Ascending aorta (tissue), 2 donors: ENCODE measurements at places on chromosomes 6 and 20. TPM values are rescaled to one million over a fixed set of nuclear protein-coding genes. Genes with fewer than 3 reads are reported as not detected.
A peak's percentile ranks its signal among the peaks of the same experiment; 100 is the strongest.

The PRL gene
- not detected for total RNA-seq

DNA sequence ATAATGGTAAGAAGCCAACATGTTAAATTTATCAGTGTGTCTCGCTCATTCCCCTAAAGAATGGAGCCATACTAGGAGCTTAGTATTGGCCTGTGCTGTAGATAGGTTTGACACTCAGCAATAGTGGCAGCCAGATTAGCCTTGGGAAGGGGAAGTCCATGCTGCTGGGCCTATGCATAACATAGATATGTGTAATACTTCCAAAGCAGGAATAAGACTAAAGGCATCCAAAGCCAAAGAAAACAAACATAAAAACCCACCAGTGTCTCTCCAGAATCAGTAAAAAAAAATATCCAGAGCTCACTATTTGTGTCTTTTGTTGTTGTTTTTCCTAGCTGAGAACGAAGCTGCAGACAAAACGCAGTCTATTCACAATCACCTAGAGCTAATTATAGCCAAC lies 104.2 kb upstream of the STXBP5 start:
- no peak for DNase-seq

The SLC35F1 gene
- total RNA-seq, result not detected

The GOPC gene
- total RNA-seq, result 12.5 TPM

DNA sequence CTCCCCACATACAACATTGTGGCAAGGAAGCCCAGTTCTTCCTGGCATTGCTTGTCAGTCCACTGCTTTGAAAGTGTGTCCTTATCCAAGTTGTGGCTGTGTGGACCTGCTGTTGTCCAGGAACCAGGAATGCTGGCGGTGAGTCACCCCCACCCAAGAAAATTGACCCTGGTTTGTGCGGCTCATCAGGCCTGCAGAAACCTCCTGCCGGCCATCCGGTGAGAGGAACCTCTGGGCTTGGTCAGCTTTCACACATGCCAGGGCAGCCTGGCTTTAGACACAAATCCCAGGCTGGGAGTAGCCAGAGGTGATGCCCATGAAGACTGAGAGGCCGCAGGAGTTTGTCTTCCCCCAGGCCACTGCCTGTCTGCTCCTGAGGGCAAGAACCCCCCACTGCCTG lies 223.6 kb downstream of the TTLL2 start:
- no peak for DNase-seq

The DPPA5 gene
- not detected for total RNA-seq

DNA sequence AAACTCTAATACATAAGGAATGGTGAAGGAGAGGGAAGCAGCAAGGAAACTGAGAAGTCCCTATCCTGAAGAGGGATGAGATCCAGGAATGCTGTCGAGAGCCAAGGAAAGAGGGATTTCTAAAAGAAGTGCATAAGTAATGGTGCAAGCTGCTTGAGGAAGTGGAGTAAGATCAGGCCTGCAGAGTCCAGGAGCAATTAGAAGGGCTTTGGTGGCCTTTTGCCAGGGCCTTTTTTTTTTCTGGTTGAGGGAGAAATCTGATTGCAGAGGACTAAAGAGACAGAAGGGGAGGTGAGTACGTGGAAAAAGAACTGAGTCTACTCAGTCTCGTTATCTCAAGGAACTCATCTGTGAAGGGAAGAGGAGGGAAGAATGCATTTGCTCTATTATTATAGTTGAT lies 396.2 kb downstream of the UTRN start:
- DNase-seq, result no peak

GRCh38 chr6:44386364-44386928 lies 1.1 kb upstream of the CDC5L start:
- DNase-seq, result peak; percentile 83

DNA sequence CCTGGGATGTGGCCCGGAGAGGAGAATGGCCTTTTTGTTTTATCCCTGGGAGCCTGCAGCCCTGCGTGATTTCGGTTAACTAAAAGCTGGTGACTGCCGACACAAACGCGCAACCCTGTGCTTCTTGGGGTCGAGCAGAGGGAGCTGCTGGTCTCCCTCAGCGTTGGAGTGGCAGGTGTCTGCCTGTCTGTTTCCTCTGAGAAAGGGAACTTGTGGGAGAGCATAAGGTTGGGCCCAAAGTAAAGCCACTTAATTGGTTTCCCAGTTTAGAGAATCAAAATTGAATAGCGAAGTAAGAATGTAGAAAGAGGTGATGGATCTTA lies 500 bp downstream of the LTV1 start:
- DNase-seq, result no peak

The COL9A3 gene
- total RNA-seq, result 13.8 TPM

The SLC22A3 gene
- total RNA-seq, result 29.6 TPM

- DNase-seq, result no peak
Measured at GRCh38 chr20:32767418-32768198, 5.4 kb downstream of the DNMT3B start.

The ESR1 gene
- total RNA-seq, result 3.0 TPM

DNA sequence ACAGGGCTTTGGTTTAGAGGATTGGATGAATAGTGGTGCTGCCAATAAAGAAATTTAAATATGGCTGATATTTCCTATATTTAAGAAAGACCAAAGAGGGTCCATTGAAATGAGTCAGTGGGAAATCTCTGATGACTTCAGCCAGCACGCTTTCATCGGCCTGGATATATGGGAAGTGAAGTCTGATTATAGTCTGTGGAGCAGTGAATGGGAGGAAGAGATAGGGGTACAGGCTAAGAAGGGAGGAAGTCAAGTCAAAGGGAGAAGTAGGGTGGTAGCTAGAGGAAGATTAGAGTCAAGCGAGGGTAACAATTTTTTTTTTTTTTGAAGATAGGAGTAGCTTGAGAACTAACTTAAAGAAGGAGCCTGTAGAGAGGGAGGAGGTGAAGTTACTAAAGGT lies 22.7 kb downstream of the SLC16A10 start:
- DNase-seq, result no peak

DNA sequence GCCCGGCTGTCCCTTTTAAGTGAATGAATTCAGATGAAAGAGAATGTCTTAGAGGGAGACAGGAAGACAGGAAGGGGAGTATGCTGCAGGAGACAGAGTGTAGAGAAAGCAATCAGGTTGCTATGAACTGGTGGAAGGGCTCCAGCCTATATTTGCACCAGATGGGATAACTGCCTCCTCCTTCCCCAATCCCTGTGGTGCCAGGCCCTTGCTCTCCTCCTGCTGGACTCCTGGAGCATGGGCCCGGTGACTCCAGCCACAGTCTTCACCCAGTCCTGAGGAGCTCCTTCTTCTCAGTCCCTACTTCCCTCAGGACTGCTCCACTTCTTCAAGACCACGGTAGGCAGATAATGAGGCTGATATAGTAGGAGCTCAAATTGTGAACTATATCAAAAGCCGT lies 91.8 kb downstream of the TMEM200A start:
- no peak for DNase-seq

- DNase-seq, result no peak
Measured at GRCh38 chr6:53189554-53189953, 40.9 kb upstream of the GCM1 start.

The GSTA2 gene
- total RNA-seq, result not detected

- DNase-seq, result no peak
Measured at GRCh38 chr6:155444120-155444917, 11.3 kb downstream of the NOX3 start.

DNA sequence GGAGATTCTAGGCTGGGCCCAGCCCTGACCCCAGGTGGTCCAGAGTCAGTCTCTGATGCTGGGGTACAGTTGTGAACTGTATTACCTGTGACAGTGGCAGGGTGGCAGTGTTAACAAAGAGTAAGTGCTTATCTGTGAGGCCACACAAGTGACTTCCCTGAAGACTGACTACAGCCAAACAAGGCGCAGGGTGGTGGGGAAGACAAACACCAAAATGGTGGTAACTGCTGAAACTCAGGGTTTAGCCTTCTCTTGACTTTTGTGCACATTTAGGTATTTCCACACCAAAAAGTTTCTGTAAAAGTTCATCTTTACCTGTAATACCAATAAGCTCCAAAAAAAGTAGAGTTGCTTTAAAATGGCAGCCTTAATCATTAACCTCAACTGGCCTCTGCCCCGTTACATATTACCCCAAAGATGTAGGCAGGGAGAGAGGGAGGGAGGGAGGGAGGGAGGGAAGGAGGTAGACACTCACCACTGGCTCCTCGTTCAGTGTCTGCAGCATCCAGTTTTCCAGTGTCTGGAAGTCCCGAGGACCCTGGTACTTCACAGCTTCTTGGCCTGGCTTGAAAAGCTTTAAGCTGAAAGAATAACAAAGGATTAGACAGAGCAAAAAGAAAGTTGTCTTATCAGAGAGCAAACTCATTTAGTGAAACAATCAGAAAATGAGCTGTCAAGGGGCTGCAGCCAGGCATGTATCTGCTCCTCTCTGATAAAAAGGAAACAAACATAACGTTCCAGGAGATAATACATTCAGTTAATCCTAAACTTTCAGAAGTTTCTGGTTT lies 11.3 kb downstream of the TXNDC5 start:
- no peak for DNase-seq

The DAAM2 gene
- total RNA-seq, result 44.0 TPM

DNA sequence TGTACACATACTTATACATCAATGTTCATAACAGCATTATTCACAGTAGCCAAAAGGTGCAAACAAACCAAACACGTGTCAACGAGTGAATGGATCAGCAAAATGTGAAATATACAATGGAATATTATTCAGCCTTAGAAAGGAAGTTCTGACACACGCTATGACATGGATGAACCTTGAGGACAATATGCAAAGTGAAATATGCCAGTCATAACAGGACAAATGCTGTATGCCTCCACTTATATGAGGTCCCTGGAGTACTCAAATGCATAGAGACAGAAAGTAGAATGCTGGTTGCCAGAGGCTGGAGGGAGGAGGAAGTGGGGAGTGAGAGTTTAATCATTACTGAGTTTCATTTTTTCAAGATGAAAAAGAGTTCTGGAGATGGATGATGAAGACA lies 37.8 kb upstream of the IGF2R start:
- DNase-seq, result no peak

GRCh38 chr6:27507041-27507956 lies 34.4 kb upstream of the ZNF184 start:
- DNase-seq, result no peak

DNA sequence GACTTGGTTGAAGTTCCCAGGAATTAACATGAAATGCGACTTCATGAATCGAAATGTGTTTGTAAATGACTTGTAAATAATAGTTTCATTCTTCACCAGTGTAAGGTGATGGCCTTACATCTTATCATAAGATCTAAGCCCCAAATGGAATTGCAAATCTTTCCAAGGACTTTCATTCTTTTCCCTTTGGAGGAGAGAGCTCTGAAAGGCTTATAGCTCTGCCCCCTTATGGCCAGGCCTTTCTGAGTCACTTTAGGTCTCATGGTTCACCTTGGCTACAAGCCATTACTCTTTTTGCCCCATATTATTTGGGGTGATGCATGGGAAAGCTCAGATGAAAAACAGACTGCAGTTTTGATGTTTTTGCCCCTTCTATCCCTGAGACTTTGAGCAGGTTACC lies 209.1 kb upstream of the BMP2 start:
- DNase-seq, result no peak

The SRMS gene
- total RNA-seq, result not detected

The MATN4 gene
- 0.21 TPM for total RNA-seq

The DNMT3B gene
- 0.75 TPM for total RNA-seq

DNA sequence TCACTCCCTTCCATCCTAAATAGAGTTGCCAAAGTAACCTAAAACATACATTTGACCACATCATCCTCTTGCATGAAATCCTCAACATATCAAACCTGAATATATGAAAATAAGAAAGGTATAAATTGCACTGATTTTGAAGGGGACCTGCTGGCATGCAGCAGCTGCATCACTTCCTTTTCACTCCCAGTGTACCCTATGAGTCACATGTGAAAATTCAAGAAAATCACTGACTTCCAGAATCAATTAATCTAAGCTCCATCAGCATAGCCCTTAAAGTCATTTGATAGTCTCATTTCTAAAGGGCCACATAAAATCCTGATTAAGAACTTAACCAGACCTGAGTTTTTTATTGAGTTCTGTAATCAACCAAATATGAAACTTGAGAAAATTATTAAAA lies 24.3 kb downstream of the SNX14 start:
- DNase-seq, result no peak

The SLC29A1 gene
- 224 TPM for total RNA-seq

The SYNCRIP gene
- 25.3 TPM for total RNA-seq

- DNase-seq, result no peak
Measured at GRCh38 chr6:136657666-136658065, 107.4 kb upstream of the MAP7 start.

DNA sequence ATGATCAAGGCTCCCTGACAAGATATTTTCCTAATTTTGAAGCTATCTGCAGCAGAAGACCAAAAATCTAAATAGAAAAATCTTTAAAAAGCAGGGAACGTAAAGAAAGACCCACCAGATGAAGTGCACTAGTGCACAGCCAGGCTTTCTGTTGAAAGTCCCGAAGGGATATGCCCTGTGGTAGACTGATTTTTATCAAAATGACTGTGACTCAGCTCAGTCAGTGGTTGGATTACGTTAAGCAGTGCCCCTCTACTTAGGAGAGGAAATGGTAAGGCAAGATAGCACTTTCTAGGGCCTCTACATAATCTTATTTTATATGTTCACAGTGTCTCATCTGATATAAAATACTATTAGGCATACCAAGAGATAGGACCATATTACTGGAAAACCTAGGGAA lies 123.4 kb upstream of the RAB32 start:
- no peak for DNase-seq

GRCh38 chr6:15953152-15953880 lies 175.6 kb upstream of the MYLIP start:
- no peak for DNase-seq

The BANF2 gene
- not detected for total RNA-seq

DNA sequence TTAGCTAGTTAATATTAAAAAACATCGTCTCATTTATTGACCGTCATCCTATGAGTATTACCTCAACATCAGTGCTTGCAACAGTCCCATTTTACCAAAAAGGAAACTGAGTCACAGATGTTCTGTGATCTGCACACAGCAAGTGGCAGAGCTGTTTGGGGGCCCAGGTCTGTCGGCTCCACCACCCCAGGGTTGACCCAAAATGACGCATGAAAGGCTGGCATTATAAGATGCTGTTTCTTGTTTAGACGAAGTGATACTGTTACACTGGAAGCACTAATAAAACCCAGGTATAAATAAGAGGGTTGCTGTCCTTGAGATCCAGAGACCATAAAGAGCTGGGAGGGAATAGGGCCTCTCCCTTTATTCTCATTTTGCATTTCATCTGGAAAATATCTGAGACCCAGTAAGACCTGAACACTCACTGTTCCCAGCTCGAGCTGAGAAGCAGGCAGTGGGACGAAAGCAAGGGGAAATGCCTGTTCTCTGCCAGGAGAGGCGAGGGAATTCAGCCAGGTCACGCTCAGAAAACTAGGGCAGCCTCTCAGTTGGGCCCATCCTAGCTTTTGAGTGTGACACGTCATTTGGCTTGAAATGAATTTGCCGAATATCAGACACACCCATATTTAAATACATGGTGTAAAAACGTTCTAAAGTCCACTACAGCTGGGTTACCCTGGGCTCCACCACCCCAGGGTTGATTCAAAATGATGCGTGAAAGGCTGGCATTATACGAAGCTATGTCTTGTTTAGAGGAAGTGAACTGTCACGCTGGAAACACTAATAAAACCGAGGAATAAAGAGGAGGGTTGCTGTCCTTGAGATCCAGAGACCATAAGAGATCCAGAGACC lies 1.4 kb upstream of the MICAL1 start:
- no peak for DNase-seq

The BMP2 gene
- 31.1 TPM for total RNA-seq
